Cardiac muscle cell (in vitro differentiated cells and primary cell): ENCODE measurements at places on chromosomes 4 and X.

GRCh38 chr4:152748619-152749018, 30.9 kb downstream of the TIGD4 start:
- H3K27ac ChIP-seq = no peak overlapping the region
- no peak overlapping the region for H3K4me3 ChIP-seq
- DNase-seq = no peak

GRCh38 chr4:1235381-1236102, 13.4 kb downstream of the CTBP1 start:
- no peaks in the 10 kb centered on the region for H3K27me3 ChIP-seq
- H3K36me3 ChIP-seq = peaks cover 22% of the 10 kb centered on the region
- no peaks in the 10 kb centered on the region for H3K4me1 ChIP-seq
- no peak overlapping the region for H3K4me3 ChIP-seq
- no peak overlapping the region for H3K27ac ChIP-seq

GRCh38 chr4:112673686-112674085, 36.7 kb downstream of the LARP7 start:
- H3K4me3 ChIP-seq = no peak overlapping the region
- peaks cover 30% of the 10 kb centered on the region for H3K4me1 ChIP-seq
- DNase-seq = no peak
- no peak overlapping the region for H3K27ac ChIP-seq

DNA sequence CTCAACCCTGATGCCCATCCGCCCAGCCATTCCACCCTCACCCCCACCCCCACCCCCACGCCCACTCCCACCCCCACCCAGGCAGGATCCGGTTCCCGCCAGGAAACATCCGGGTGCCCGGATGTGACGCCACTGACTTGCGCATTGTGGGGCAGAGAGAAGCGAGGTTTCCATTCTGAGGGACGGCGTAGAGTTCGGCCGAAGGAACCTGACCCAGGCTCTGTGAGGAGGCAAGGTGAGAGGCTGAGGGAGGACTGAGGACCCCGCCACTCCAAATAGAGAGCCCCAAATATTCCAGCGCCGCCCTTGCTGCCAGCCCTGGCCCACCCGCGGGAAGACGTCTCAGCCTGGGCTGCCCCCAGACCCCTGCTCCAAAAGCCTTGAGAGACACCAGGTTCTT, at the start of gene MAGEA1:
Gene MAGEA1, plus strand, starts transcription at position 154 of the 400 bp plus-strand sequence. CDS start 3,106 bp downstream, outside the sequence.
- no peaks in the 10 kb centered on the region for H3K36me3 ChIP-seq
- H3K27me3 ChIP-seq = no peaks in the 10 kb centered on the region
- H3K27ac ChIP-seq = no peak within 1 kb of the TSS
- H3K4me3 ChIP-seq = no peak within 1 kb of the TSS

GRCh38 chrX:134538316-134538715, 78.4 kb downstream of the HPRT1 start:
- peak overlapping the region; percentile 89 for H3K27ac ChIP-seq
- no peaks in the 10 kb centered on the region for H3K36me3 ChIP-seq
- no peaks in the 10 kb centered on the region for H3K27me3 ChIP-seq
- H3K4me1 ChIP-seq = peaks cover 22% of the 10 kb centered on the region
- no peak overlapping the region for H3K4me3 ChIP-seq

GRCh38 chr4:64721106-64721505, 311.9 kb upstream of the TECRL start:
- no peak for DNase-seq
- no peaks in the 10 kb centered on the region for H3K27me3 ChIP-seq
- H3K36me3 ChIP-seq = no peaks in the 10 kb centered on the region
- no peak overlapping the region for H3K4me3 ChIP-seq
